ENCODE measurements at places on chromosomes 1 and 21.

- DNase-seq, result no peak
Observed at GRCh38 chr1:115847787-115848186, 6.9 kb upstream of the NHLH2 start.

GRCh38 chr1:29744684-29745490, 508.6 kb downstream of the PTPRU start:
- DNase-seq, result no peak

DNA sequence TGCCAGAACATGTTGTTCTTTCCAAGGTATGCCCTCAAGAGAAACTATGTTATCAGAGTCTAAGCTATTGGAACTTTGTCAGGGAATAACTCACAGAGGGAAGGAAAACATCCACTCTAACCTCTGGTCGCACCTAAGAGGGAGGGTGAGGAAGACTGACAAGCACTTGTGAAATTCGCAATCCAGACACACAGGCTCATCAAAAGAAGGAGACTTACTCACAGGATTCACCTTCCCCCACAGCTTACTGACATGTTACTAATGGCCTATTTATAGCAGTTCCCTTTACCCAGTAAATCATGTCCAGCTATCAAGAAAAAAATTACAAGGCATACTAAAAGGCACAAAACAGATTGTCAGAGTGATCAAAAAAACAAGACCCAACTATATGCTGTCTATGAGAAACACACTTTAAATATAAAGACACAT, 36.9 kb downstream of the WDR64 start:
- no peak for DNase-seq

GRCh38 chr1:211382714-211383480, 56.3 kb downstream of the TRAF5 start:
- DNase-seq, result peak; percentile 89

- peak; percentile 11 for DNase-seq
Observed at GRCh38 chr1:93844262-93845045, 34.6 kb downstream of the DNTTIP2 start.

DNA sequence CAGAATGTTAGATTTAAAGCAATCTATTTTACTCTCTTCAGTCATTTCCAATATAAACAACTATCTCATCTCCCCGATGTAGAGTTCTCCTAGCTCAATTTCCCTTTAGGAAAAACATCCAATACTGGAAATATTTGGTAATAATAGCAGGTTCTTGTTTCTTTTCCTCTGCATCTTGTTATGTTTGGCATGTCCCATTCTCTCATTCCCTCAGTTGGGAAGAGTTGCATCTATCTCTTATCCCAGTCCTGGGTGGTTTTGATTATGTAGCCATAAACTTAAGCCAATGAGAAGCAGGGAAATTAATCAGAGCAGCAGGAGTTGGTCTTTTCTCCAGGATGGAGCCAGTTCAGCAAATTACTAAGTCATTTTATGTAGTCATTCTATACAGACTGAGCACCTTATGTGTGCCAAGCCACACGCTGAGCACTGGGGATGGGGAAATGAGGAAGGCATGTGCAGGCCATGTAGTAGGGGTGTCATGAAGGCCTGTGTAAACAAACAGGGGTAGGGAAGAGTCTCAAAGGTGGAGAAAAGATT, 418.2 kb upstream of the NFIA start:
- DNase-seq, result no peak

- no peak for DNase-seq
Observed at GRCh38 chr1:4177425-4178150, 277.5 kb upstream of the C1orf174 start.

DNA sequence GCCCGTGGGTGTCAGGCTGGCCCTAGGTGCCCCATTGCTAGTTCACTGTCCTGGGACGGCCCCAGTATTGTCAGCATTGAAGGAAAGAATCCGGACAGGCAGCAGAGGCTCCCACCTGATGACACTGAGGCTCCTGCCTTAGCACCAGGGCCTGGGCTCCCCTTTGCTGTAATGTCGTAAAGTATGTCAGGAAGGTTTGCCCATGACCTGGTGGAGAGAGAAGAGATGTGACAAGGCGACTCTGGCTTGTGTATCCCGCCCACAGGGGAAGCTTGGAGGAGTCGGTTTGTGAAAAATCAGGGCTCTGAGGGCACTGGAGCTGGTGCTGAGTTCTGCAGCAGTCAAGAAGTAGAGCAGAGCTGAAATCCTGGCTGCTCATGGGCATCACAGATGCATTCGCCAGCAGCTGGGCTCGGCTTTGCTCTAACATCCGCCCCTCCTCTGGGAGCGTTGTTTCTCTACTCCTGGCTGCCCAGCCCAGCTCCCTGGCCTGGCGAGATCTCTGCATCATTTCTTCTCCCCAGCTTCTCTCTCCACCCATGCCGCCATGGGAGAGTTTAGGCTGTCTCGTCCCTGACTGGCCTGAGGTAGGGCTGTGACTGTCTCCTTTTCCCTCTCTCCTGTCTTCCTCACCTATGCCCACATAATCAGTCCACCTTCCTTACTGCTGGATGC, 74.1 kb downstream of the ADARB1 start:
- DNase-seq, result no peak

GRCh38 chr1:184854036-184854435, 99.4 kb upstream of the EDEM3 start:
- DNase-seq, result no peak

DNA sequence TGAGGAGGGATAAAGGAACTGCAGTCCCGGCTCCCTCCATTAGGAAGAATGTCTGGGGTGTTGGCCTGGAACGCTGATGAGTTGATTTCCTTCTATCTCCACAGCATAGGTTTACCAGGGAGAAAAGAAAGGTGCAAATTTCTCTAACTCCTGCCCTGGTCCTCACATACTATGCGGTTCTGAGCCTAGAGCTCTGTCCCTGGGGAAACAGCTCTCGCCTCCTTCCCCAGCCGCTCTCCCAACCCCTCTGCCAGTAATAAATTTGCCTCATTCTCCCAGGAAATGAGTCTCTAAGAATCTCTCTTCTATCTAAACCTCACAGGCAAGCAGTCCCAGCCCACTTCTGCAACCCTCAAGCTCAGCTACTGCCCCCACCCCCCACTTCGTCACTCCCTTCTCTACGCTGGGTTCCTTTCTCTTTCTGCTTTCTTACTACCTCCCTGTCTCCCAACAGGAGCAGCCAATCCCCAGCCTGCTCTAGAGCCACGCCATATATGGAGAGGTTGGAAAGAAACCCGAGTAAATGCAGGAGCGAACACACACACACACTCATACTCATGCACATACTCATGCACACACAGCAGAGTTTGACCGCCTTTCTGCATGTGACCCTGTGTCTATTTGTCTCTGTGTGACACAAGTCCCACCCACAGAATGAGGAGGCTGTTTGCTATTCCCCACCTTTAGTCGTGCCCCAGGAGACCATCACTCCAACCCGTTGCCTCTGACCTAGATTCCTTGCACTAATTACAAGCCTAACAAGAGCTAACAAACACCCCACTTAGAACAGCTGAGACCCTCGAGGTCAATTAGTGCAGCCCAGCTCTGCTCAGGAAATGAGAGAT, 13.4 kb downstream of the PLEKHO1 start:
- DNase-seq, result no peak

DNA sequence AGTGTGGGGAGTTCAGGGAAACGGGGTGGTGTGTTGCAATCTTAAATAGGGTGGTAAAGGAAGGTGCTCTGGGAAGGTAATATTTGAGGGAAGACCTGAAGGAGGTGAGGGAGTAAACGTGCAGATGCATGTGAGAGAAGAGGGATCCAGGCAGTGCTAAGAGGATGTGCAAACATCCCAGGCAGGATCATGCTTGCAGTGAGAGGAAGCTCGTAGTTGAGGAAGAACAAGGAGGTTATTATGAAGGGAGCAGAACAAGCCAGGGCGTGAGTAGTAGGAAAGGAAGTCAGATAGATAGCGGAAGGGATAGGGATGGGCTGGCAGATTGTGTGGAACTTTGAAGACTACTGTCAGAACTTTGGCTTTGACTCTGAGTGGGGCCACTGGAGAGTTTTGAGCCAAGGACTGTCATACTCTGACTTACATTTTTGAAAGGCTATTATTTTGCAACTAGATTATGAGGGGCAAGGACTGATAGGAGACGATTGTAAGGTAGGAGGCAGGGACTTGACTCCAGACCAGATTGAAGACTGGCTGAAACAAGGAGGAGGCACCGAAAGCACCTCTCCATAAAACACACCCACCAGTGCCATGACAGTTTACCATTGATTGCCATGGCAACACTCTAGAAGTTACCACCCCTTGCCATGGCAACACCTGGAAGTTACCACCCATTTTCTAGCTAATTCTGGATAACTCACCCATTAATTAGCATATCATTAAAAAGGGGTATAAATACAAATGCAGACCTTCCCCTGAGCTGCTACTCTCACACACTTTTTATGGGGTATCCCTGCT, 67.0 kb downstream of the XCL2 start:
- no peak for DNase-seq

DNA sequence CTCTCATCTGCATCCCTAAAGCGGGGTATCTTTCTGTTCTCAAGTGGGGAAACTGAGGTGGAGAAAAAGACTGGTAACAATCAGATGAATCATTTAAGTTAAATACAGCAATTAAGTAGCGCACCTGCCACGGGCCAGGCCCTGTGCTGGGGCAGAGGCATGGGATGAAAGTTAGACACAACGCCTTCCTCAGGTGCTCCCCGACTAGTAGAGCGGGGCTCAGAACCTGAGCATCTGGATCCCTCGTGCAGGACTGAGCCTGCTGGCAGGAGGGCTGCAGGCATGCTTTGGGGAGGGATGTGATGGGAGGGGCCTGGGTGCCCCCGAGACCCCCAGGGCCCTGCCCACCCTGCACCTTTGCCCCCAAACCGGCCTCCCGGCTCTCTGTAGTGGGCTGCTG, 14.9 kb upstream of the KCNC4 start:
- no peak for DNase-seq

GRCh38 chr1:225253784-225254183, 174.1 kb downstream of the LBR start:
- DNase-seq, result no peak

- DNase-seq, result no peak
Observed at GRCh38 chr1:23273450-23274133, 56.3 kb upstream of the HTR1D start.

GRCh38 chr21:41435706-41436105, 9.7 kb downstream of the MX1 start:
- DNase-seq, result no peak

DNA sequence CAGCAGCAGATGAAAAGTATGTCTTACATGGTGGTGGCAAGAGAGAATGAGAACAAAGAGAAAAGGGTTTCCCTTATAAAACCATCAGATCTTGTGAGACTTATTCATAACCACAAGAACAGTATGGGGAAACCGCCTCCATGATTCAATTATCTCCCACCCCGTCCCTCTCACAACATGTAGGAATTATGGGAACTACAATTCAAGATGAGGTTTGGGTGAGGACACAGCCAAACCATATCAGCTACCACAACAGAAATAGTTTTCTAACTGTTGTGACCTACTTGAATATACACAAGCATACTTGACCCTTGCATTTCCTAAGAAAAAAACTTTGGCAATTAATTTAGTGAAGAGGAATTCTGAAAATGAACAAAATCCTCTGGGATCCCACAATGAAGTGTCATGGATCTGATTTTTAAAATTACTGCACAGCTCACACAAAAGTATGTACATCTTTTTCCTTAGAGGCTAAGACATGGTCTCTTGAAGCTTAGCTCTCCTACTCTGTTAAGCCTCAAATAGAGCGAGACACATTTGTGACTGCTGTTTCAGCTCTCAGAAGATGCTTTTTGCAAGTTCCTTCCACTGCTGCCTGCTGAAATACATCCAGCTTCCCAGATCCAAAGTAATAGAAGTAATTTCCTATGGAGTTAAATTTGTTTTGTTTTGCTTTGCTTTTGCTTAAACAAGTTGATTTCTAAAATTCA, 265.8 kb downstream of the DPYD start:
- DNase-seq, result no peak

- DNase-seq, result no peak
Observed at GRCh38 chr1:210332233-210332632, 3.5 kb downstream of the HHAT start.

- DNase-seq, result peak; percentile 79
Observed at GRCh38 chr1:29124366-29125236, 898 bp upstream of the TMEM200B start.

- no peak for DNase-seq
Observed at GRCh38 chr1:66833112-66833511, 32.0 kb upstream of the INSL5 start.

GRCh38 chr1:43288058-43288784, 2.8 kb upstream of the C1orf210 start:
- no peak for DNase-seq

DNA sequence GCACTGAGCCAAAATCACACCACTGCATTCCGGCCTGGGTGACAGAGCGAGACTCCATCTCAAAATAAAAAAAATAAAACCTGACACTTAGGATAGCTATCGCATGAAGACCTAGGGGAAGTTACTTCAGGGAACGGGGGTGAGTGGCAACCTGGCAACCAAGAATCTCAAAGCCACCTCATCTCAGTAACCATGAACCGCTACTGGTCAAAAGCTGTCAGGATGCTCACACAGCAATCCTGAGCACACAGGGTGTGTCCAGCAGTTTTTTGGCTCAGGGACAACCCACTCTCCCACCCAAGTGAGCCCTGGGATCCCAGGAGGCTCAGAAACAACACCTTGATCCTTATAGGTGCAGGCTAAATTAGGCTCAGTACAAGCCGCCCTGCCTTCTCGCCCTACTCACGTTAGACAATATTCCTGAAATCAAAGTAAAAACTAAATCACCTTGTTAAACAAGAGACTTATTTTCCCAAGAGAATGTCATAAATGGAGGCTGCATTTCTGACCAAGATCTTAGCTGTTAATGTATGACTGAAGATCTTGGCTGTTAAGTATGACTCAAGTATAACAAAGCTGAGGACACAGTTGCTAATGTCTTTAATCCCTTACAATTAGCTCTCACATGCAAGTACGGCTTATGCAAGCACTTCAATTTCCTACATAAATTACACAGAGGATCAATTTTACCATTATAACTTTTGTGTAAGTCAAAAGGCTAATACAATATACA, 48.3 kb upstream of the NADK start:
- DNase-seq, result no peak

GRCh38 chr1:109977225-109977624, 7.3 kb upstream of the AHCYL1 start:
- DNase-seq, result no peak

DNA sequence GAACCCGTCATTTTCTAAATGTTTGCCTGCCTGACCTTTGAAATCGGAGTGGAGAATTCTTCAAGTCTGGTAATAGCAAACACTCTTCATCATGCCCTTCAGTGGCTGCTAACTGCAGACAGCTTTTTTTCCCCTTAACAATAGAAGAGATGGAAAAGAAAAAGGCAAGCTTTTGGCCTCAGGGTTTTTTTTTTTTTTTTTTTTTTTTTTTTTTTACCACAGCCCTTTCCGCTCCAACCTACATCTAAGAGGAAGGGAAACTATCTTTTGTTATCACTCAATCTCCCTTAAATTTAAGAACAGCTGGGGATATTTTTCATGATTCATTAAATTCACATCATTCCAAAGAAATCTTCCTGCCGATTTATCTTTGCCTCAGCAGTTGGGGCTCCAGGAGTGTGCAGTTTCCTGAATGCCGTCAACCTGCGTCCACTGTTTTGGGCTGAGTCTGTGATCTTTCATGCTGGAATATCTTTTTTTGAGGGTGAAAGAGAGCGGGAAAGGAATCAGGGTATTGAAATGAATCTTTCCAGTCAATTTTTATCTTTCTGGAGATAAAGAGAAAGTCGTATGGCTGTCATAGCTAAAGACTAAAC, 144.5 kb upstream of the SMYD2 start:
- no peak for DNase-seq

GRCh38 chr1:77048615-77049005, 170.6 kb downstream of the PIGK start:
- DNase-seq, result no peak

GRCh38 chr21:14270631-14271030, 54.7 kb downstream of the RBM11 start:
- DNase-seq, result no peak

Data from stimulated activated naive CD8-positive, alpha-beta T cell treated with anti-CD3 and anti-CD28 coated beads, Interleukin-15, Interleukin-2, amounts not matched to agents 100 U/mL and 50 U/mL, for 24 hours (primary cell).